NCI-H1694 treated with DMSO at 0.1 percent for 48 hours (cell line): ENCODE measurements at places on chromosomes 16 and 17.

DNA sequence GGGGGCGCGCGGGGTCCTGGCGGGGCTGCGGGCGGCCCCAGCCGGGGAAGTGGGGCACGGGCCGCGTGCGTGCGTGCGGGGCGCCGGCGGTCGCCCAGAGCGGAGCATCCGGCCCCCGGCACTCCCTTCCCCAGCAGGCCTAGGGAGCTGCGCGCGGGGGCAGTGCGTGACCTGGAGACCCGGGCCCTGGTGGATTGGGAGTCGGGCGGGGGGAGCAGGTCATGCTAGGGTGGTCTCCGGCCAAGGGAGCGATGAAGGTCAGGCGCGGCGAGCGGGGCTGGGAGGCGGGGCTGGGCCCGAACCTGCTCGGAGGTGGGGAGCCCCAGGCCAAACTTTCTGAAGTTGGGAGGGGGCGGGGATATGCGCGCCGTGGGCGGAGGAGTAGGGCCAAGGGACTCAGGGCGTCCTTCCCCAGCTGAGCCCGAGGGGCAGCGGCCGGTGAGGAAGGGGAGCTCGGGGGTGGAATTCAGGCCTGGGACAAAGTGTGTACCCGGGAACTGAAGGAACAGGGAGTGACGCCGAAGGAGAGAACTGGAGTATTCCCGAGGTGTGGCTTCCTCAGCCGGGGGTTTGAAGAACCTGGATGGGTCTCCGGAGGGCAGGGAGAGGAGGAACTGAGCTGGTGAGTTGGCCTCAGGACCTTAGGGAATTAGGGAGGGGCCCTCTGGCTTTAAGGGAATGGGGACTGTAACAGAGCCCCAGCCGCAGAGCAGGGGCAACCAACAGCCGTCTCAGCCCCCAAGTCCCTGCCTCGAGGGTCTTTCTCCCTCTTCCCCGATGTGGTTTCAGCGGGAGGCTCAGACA is 589 bp downstream of the XYLT2 start:
- no peak for DNase-seq

DNA sequence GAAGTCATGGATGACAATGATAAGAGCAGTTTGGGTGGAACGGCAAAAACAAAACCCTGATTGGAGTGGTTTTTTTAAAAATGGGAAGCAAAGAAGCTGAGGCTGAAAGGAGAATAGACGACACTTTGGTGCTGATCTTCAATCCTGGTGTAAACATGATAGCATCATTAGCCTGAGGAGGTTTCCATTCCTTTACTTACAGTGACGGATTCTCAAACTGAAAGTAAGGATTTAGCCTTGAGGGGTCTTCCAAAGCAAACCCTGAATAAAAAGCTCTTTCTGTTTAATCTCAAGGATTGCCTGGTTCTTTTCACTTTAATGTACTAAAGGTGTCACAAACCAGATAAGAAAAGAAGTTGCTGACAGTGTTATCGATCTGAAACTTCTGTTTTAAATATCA is 69.3 kb downstream of the KCNJ2 start:
- DNase-seq = no peak

DNA sequence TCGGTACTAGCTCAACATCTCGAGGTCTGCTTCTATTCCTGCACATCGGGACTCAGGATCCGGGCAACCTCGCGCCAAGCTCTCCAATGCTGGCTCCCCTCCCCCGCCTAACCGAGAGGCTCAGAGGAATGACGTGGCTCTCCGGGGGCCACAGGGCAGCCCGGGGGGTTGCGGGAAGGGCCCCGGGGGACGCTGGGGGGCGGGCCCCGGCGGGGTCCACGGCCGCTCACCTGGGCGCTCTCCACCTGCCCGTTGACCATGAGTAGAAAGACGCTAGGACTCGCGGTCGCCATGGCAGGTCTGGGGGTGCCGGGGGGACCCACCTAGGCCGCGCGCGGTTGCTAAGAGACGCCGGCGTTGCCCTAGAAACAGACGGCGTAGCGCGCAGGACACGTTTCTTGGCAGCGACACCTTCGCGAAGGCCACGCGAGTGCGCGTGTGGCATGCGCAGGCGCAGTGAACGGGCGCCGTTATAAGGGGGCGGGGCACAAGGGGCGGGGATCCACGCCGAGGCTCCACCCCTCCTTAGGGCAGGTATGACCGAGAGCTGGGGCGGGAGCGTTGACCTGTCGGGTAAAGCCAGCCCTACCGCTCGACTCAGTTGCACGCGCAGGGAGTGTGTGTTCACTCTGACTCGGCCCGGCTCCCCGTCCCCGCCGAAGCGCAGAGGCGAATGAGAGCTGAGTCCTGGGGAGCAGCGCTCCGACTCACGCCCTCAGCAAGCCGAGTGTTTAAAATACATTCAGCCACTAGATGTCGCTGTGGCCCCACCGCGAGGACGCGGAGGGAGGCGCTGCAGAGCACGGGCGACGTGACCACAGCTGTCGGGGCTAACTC is at the start of gene B9D1:
TSS of gene B9D1 (minus strand) at position 447 of the 837 bp plus-strand sequence. CDS start at position 293, 154 bp downstream.
- peak; percentile 92 for DNase-seq

DNA sequence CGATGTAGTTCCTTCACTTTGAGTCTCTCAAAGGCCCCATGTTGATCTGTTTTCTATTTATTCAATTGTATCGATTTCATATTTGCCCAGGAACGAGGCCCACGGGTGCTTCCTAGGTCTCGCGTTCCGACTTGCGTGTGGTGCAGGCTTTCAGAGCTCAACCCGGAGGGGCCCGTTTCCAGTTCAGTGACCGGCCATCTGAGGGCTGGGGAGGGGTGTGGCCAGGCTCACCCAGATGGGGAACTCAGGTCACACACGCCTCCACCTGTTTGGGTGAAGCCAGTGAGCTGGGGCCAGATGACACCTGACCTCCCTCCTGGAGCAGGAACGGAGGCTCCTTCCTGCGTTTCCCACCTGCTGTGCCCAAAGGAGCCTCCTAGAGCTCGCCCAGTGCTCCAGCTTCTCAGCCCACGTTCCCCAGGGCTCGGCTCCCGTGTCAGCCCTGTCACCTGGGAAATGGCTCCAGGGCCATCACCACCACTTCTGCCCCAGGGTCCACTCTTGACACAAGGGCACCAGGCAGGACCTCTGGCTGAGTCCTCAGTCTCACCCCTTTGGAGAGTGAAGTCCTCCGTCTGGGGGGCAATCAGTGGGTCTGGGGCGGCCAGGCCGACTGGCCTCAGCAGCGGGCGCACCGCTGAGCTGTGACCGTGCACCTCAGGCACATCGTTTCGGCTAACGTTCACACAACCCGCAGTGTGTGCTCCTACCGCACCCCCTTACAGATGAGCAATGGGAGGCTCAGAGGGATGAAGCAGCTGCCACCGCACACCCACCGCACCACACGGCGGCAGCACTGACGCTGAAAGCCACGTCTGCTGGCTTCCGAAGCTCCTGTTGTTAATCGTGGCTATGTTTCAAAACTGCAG is 18.0 kb downstream of the FOXF1 start:
- DNase-seq = no peak

DNA sequence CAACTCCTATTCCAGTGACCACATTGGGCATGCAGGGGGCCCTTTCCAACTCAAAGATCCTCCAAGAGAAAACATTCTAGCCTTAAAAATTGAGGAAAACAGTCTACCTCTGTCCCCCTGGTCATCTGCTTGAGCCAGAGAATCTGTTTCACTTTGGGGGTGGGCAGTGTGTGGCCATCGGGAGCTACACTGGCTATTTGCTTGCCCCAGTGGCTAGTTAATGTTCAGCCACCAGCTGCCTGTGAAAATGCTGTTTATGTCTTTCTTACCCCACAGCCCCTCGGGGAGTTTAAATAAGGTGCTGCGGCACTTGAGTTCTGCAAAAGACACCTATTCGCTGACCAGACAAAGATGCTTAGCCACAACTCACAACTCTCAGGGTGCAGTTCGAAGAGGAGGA is 43.4 kb downstream of the GNAO1 start:
- DNase-seq = no peak

GRCh38 chr16:19375561-19376158 is 42.0 kb upstream of the TMC5 start:
- peak; percentile 46 for DNase-seq

- DNase-seq = no peak
These were observed 150.3 kb downstream of the ENGASE start for GRCh38 chr17:79224903-79225302.

GRCh38 chr17:39144416-39144840 is 7.0 kb downstream of the PLXDC1 start:
- peak; percentile 93 for DNase-seq

GRCh38 chr16:53911513-53911912 is 207.6 kb downstream of the FTO start:
- DNase-seq = no peak

DNA sequence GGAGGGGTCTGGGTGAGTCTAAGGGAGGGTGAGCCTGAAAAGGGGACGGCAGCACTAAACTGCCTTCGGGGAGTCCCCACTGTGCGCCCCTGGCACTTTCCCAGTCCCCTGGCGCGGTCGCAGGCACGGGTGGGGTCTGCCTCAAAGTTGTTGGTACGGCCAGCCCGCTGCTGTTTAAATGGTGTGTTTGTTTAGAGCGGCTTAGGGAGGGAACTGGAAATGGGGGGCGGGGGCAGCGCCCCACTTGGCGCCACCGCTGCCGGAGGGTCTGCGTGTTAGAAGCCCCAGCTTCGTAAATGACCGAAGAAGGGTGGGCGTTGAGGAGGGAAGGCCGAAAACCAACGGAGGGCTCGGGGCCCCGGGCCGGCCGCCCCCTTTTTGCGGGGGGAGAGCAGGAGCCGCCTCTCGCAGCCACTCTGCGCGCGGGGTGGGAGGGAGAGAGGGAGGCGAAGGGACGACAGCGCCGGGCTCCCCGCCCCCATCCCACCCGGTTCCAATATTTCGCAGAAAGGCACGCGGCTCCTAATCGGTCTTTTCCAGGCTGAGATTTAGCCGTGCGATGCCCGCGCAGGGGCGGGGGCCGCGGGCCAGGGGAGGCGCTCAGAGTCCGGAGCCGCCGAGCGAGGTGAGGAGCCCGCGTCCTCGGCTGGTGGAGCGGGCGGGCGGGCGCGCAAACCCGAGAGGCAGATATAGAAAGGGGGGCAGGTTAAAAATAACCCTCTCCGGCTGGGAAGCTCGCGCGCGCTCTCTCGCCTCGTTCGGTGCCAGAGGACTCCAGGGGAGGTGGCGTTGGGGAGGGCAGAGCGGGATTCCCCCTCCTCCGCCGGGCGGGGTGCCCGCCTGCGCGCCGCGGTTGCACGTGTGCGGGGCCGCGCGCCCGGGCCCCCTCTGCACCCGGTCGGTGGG is 54.9 kb downstream of the SREBF1 start:
- peak; percentile 77 for DNase-seq

- DNase-seq = no peak
These were observed 3.6 kb downstream of the ADCY7 start for GRCh38 chr16:50269769-50270509.
